ENCODE measurements at places on chromosomes 3 and 15.

DNA sequence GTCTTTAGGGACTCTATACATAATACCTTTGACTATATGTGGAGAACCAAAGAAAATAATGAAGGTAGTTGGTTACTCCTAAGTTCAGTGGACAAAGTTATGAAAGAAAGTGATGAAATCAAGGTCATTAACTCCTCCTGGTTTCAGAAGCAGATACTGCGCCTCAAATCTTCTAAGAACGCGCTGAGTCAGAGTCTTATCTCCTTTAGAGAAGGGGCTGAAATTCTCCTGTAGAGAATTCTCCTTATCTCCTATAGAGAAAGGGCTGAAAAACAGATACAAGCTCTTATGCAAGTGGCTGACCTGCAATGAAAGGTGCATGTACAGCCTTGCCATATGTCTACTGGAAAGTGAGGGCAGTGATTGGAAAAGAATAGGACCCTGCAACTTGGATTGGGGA, 824.2 kb downstream of the NSUN3 start:
- DNase-seq, result no peak

GRCh38 chr3:69322158-69322509, 63.8 kb downstream of the FRMD4B start:
- no peak for DNase-seq

- DNase-seq, result no peak
Measured at GRCh38 chr3:41450416-41451231, 251.3 kb downstream of the CTNNB1 start.

GRCh38 chr3:101381809-101382208, 61.4 kb upstream of the IMPG2 start:
- no peak for DNase-seq

- DNase-seq, result no peak
Measured at GRCh38 chr3:174318181-174318580, 541.0 kb upstream of the NAALADL2 start.

DNA sequence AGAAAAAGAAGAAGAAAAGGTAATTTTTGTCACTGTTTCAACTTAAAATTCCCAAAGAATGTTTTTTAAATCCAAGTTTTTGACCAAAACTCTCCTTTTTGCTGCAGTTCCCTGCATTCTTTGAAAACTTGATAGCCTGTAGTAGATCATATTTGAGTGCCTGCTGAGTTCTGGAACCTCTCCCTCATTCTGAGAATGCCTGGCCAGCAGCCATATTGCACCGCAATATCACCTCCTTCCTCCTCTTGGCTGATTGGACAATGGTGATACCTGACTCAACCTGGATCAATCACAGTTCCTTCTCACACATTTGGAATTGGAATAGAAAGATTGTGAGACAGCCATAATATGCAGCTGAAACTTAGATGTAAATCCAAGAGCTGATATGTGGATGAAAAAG, 97.6 kb upstream of the GAP43 start:
- DNase-seq, result no peak

GRCh38 chr3:189688262-189688661, 57.1 kb downstream of the TP63 start:
- DNase-seq, result no peak

- no peak for DNase-seq
Measured at GRCh38 chr3:183466575-183466974, 38.2 kb upstream of the MCF2L2 start.

GRCh38 chr15:58221591-58222241, 83.5 kb downstream of the AQP9 start:
- no peak for DNase-seq

- DNase-seq, result no peak
Measured at GRCh38 chr3:53996141-53996874, 104.6 kb upstream of the SELENOK start.

DNA sequence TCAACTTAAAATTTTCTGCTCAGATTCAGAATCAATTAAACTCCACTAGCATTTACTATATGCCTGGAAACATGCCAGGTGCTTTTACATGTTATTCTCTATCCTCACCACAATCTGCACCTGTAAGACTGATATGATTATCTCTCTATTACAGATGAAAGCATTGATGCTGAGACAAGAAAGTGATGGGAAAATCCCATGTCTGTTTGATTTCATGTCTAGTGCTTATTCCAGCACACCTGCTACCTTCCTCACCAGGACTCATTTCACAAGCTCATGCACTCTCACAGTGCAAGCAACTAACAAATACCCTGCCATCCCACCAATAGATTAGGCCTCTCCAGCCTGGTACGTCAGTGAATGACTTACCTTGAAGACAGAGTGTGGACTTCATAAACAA, 25.0 kb upstream of the BCL6 start:
- DNase-seq, result no peak

DNA sequence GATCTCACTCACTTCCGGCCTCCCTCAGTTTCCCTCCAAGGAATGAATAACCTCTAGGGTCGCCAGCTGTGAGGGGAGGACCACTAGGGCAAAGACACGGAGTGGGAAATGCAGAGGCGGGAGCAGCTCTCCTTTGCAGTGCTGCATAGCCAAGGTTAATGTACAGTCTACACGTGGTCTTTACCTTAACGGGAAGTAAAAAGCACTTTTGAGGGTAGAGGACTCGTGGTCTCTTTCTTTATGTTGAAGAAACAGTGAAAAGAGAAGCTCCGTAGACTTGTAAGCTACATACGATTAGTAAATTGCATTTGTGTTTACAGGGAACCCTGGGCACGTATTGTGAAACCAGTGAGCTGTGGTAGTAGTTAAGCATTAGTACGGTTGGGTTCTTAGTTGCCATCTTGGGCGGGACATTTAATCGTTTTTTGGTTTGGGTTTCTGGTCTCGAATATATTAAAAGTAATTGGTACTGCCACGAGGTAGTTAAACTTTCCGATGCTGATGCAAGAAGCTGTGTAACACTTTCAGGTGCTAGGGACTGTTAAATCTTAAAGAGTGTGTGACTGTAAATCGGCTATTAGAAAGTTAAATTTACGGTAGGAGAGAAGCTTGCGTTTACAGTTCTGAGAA, 828 bp downstream of the U2SURP start:
- no peak for DNase-seq

- no peak for DNase-seq
Measured at GRCh38 chr15:92747047-92747446, 91.5 kb upstream of the FAM174B start.

DNA sequence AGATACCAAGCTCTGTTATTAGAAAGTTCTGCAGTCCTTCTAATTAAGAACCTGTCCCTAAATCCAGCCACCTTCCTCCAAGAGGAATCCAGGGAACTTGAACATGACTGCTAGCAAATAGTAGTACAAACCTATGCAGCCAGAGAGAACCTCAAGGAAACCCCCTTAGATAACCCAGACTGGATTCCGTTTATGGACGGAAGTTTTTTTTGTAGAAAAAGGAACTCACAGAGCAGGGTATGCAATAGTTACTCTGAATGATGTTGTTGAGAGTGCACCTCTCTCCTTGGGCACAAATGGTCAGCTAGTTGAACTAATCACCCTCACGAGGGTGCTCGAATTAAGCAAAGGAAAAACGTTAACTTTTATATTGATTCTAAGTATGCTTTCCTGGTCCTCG, 40.8 kb downstream of the TM4SF18 start:
- no peak for DNase-seq

DNA sequence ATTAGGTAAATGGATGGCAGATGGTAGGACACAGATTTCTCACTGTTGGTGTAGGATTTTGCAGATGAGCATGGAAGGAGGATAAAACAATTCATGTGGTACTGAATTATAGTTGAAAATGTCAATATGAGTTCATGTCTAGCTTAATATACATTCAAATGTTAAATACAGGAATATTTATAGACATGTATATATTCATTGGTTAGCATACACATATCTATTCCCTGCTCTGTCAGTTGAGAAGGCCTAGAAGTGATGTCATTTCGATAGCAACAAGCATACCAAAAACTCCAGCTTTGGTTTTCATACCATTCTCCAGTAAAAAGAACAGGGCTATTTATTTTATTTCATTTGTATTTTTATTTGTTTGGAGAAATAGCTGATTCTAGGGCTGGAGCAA, 497.1 kb downstream of the EPHB1 start:
- no peak for DNase-seq

- DNase-seq, result no peak
Measured at GRCh38 chr3:71547249-71548198, 36.0 kb downstream of the FOXP1 start.

- no peak for DNase-seq
Measured at GRCh38 chr15:25378501-25378901, 60.3 kb downstream of the UBE3A start.

- no peak for DNase-seq
Measured at GRCh38 chr3:42032693-42033349, 58.3 kb upstream of the TRAK1 start.

DNA sequence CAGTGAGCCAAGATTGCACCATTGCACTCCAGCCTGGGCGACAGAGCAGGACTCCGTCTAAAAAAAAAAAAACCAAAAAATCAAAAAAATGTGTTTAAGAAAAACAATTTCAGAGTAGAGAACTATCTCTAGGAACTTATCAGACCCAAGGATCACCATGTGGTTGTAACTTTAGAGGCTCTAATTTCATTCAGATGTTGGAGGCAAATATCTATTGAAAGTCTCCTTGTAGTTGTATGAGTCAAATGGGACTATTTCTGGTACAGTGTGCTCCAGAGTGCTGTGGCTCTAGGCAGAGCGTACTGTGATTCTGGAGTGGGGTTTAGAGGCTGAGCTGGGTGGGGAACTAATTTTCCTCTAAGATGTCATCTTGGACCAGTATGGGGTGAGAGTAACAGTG, 398.7 kb downstream of the SHQ1 start:
- no peak for DNase-seq

GRCh38 chr3:45978006-45978761, 17.4 kb downstream of the FYCO1 start:
- DNase-seq, result no peak

DNA sequence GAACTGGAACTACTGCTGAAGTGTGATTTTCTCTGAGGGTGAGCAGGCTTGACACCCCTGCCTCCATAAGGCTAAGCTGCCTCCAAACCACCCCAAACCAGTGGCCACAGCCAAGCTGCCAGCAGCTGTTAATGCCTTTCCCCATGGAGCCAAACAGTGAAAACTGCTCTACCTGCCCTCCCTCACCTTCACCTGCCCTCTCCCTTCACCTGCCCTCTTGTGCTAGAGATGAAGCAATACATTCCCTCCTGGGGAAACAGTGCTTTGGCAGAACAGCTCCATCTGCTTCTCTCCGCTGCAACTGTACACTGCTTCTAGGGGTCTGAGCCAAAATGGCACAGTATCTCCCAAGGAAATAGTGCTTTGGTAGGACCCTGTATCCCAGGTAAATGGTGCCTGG, 374.1 kb downstream of the FHIT start:
- no peak for DNase-seq

- no peak for DNase-seq
Measured at GRCh38 chr3:104436506-104436905, 930.2 kb upstream of the ALCAM start.

- no peak for DNase-seq
Measured at GRCh38 chr3:194300382-194300758, 50.8 kb downstream of the CPN2 start.

- no peak for DNase-seq
Measured at GRCh38 chr15:32664796-32665195, 23.3 kb downstream of the SCG5 start.

- DNase-seq, result no peak
Measured at GRCh38 chr3:168213920-168214319, 118.2 kb upstream of the GOLIM4 start.

GRCh38 chr15:85402195-85402881, 21.9 kb downstream of the AKAP13 start:
- no peak for DNase-seq

DNA sequence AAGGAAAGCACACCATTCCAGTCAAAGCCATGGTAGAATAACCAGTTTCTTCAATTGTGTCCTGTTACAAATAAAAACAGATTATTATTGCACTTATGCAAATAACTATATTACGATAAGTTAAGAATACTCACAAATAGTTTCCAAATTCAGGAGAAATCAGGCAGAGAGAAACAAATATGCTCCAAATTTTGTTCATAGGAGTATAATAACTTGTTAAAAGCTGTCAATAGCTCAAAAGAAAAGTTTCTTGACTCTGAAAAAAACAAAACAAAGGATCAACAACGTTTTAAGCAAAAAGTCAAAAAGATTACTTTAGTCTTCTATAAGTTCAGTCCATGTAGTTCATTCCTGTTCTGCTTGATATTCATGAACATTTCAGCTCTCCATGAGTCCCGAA, 59.7 kb upstream of the BDH1 start:
- no peak for DNase-seq

DNA sequence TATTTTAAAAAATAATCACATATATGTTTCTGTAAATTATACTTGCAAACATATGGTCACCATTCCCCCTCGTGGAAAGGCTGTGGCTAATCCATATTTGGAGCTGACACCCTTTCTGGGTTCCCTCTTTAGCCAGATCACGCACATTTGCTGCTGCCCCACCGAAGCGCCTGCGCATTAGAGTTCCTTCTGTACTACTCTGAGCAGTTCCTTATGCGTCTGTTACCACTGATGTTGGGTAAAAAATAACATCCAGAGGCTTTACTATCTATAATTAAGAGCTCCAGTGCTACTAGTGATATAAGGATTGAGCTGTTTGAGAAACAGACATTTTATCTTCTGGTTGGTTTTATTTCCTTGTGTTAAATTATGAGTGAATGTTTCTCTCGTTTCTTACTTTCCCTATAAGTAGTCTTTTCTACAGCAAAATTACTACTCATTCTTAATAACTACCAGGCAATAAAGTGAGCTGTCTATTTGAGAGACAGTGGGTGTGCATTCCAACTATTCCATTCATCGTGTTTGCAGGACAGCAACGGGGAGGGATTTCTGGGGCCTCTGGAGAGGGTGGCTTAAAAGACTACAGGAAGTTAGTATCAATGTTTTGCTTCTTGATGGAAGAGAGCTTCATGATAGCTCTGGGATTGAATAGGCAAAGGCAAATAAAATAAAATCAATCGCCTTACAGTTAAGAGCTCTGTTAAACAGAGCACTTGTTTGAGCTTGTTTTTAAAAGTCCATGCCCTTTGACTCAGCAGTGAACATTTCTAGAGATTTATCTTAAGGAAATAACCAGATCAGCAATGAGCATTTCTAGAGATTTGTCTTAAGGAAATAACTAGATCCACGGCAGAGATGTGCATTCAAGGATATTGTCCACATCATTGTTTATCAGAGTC, 245.2 kb downstream of the CD47 start:
- no peak for DNase-seq

GRCh38 chr15:70829371-70830166, 24.4 kb downstream of the LARP6 start:
- no peak for DNase-seq

Measured in stimulated activated CD4-positive, alpha-beta T cell treated with anti-CD3 and anti-CD28 coated beads, TNF-alpha, amount 100 ng/mL, for 1 hour (primary cell).